ENCODE measurements at places on chromosomes 12 and 14.
A peak's percentile ranks its signal among the peaks of the same experiment; 100 is the strongest.

DNA sequence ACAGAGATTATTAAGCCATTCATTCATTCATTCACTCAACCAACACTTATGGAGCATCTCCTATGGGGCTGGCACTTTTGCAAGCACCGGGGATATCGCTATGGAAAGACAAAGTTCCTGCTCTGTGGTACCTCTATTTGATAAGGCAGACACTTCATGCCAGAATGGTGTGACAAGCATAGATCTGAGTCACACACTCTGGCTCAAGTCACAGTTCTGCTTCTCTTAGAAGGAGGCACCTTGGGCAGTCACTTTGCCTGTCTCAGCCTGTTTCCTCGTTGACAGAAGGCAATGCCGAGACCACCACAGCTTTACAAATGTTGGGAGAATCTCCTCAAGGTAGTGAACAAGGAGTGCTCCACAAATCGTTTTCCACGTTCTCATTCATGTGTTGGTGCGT, 205.2 kb downstream of the SLC41A2 start:
- no peak for ATAC-seq

GRCh38 chr12:52027085-52027843, 20.5 kb downstream of the TAMALIN start:
- ATAC-seq, result no peak

- no peak for ATAC-seq
Measured at GRCh38 chr14:92937051-92937937, 14.3 kb downstream of the CHGA start.

- no peak for ATAC-seq
Measured at GRCh38 chr12:93279565-93280412, 97.9 kb upstream of the NUDT4 start.

- no peak for ATAC-seq
Measured at GRCh38 chr12:20424841-20425240, 56.5 kb downstream of the PDE3A start.

DNA sequence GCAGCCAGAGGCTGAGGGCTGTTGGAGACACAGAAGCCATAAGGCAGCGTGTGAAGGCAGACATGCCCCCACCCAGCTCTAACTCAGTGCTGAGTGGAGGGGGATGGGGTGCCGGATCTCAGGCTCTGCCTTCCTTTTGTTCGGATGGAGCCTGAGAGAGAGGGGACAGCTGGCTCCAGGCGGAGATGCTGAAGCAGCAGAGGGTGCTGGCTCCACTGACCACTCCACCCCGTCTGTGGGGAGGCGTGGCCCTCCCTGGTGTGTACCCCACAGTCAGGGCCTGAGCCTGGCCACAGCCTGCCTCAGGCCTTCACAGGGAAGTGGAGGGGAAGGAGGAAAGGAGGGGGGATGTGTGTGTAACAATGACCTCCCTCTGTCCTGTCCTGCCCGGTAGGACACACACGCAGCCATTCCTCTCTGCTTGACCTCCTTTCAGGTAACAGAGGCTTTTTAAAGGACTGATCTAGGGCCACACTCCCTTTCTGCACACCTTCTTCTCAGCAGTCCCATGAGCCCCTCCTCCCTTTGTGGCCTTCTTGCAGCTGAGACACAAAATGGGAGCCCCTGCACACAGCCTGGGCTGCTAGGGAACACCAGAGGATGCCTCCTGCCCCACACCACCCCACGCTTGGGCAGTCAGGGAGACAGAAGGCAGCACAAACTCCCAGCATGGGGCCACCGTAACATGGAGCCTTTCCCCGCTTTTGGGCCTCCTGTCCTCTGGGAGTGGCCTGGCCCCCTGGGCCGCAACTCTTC, 9.6 kb upstream of the ENDOU start:
- ATAC-seq, result no peak

GRCh38 chr12:11697131-11697530, 47.7 kb downstream of the ETV6 start:
- no peak for ATAC-seq

GRCh38 chr12:19171731-19172130, 42.2 kb downstream of the PLEKHA5 start:
- ATAC-seq, result no peak

DNA sequence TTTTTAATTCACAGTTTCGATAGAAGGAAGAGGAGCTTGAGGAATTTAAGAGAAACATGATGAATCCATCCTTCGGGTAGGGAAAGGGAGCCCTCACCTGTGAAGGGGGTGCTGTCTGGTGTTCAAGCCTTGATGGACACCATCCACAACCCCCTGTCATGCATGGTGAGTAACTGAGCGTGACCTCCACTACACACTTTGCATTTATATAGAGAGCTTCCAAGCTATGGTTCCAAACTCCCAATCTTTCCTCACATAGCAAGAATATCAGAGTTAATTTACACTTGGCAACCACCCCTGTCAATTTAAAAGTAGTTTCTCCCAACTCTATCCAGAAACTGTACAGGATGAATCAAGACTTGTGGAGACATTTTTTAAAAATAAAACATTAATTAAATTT, 13.1 kb upstream of the NID2 start:
- ATAC-seq, result no peak

GRCh38 chr14:50520947-50521815, 11.2 kb downstream of the MAP4K5 start:
- ATAC-seq, result peak; percentile 36

GRCh38 chr12:6464531-6464930, 5.9 kb downstream of the VAMP1 start:
- no peak for ATAC-seq

GRCh38 chr14:36442824-36443241, 77.2 kb downstream of the NKX2-1 start:
- ATAC-seq, result no peak

- no peak for ATAC-seq
Measured at GRCh38 chr12:16458521-16459078, 111.2 kb downstream of the MGST1 start.

DNA sequence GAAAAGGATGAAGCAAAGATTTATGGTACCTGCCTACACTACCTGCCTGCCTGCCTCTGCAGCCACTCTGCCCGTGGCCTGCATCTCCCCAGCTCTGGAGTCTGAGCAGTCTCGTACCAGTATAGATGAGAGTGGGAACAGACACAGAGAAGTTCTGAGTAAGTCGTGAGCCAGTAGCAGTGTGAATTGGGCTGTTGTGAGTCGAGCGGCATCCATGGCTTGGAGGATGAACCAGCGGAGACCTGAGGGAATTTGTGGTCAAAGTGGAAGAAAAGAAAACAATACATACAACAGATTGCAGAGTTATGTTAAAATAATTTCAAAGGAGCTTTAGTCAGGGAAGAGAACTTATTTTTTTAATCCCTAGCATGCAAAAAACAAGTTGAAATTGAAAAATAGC, 25.3 kb downstream of the C2CD5 start:
- no peak for ATAC-seq

- ATAC-seq, result no peak
Measured at GRCh38 chr12:103557628-103558010, 29.5 kb upstream of the STAB2 start.

DNA sequence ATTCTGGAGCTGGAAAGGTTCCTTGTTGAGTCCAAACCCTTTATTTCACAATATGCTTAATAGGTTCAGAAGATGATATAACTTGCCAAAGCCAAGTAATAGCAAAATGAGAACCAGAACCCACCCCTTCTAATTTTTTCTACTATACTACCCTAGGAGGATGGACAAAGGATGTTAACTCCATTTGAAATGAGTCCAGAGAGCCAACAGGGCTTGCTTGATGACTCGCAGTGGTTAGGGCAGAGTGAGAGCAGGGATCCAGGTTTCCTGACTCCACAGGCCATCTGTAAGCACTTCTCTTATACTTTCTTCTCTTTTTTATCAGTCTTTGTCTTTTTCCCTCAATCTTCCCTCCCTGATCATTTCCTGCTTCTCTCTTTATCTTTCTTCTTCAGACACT, 668.1 kb downstream of the MED13L start:
- no peak for ATAC-seq

DNA sequence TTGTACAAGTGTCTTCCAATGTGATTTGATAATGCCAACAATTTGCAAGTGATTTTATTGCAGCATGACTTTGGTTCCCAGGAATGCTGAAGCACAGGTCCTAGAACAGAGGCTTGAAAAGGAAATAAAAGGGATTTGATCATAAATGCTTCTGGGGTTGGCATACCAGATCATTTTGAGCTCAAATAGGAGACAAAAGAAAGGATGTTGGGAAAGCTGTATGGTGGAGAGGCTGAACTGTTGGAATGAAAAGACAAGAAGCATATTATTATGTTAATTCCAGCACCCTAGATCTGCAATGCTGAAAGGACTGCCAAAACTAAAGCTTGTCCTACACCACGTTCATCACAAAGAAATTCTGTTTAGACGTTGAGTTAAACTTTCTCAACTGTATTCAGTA, 143.1 kb downstream of the BICD1 start:
- no peak for ATAC-seq

GRCh38 chr12:15322164-15323061, at the start of gene PTPRO:
Gene PTPRO (plus strand): TSS chr12:15322508.
- peak; percentile 85 for ATAC-seq

DNA sequence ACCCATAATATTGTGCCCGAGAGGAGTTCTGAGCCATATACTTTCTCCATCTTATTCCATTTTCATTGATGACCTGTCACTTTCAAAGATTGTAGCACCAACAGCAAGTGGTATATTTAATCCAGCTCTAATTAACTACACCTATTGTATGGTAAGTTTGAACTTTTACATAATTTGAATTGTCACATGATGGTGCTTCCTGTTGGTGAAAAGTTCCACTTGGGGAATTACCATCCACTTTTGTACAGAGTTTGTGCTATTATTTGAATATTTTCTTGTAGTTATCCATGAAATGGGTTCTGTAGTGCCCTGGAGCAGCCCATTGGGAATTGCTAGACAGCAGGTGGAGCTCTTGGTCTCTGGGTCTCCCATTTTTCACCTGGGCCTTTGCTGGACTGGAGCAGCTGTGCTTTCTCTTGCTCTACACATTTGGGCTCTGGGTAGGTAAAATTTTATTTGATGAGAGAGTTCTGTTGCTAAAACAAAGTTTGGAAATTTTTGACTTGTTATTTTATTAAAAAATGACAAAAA, 3.0 kb downstream of the SMCO3 start:
- ATAC-seq, result no peak

DNA sequence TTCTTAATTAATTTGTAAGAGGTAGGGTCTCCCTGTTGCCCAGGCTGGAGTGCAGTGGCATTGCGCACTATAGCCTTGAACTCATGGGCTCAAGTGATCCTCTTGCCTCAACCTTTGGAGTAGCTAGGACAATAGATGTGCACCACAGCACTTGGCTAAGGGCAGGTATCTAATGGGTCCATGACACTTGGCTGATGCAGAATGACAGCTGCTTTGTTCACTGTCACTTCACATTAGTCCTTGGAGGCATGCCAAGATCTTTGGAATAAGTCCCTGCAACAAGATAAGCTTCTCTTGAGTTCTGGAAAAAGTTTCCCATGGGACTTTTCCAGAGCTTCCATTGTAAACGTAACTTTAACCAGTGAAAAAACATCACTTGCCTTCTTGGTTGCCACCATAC, 23.4 kb downstream of the COQ6 start:
- ATAC-seq, result no peak

GRCh38 chr14:91277546-91278382, 33.3 kb upstream of the GPR68 start:
- ATAC-seq, result no peak

DNA sequence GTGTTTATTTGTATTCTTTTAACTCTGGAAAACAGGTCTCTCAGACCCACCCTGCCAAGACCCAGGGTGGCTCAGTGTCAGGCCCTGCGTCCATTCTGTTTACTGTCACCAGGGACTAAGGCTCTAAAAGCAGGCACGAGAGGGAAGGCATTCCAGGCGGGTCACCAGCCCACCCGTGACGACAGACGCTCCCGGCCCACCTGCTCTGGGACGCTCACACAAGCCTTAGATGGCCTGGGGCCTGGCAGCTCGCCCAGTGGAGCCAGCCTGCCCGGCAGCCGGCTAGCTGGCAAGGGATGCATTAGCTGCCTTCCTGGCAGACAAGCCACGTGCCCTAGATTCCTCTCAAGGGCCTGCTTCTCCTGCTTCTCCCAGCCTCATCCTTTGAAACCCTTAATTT, 9.2 kb upstream of the NUAK1 start:
- ATAC-seq, result no peak

- ATAC-seq, result no peak
Measured at GRCh38 chr12:64611341-64612284, 1.3 kb downstream of the RASSF3 start.

GRCh38 chr12:116065606-116066005, 211.9 kb downstream of the MED13L start:
- ATAC-seq, result no peak

GRCh38 chr12:31620311-31620710, 29.4 kb upstream of the DENND5B start:
- ATAC-seq, result no peak

- no peak for ATAC-seq
Measured at GRCh38 chr14:72612041-72612440, 281.9 kb downstream of the DPF3 start.

- ATAC-seq, result no peak
Measured at GRCh38 chr12:92566448-92567019, 136.3 kb upstream of the PLEKHG7 start.

DNA sequence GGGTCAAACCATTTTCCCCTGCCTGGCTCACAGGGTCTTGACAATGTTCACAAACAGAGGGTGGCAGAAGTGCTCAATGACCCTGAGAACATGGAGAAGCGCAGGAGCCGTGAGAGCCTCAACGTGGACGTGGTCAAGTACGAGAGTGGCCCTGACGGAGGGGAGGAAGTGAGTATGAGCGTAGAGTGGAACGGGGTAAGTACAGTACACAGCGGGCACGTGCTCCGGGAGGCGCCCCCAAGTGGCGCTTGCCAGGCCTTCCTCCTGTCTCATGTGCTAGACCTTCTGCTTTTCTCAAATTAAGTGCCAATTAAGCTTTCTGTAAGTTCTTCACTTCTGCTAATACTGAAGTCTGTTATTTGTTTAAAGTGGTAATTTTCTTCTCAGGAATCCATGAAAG, 35.9 kb downstream of the XRCC3 start:
- ATAC-seq, result no peak

DNA sequence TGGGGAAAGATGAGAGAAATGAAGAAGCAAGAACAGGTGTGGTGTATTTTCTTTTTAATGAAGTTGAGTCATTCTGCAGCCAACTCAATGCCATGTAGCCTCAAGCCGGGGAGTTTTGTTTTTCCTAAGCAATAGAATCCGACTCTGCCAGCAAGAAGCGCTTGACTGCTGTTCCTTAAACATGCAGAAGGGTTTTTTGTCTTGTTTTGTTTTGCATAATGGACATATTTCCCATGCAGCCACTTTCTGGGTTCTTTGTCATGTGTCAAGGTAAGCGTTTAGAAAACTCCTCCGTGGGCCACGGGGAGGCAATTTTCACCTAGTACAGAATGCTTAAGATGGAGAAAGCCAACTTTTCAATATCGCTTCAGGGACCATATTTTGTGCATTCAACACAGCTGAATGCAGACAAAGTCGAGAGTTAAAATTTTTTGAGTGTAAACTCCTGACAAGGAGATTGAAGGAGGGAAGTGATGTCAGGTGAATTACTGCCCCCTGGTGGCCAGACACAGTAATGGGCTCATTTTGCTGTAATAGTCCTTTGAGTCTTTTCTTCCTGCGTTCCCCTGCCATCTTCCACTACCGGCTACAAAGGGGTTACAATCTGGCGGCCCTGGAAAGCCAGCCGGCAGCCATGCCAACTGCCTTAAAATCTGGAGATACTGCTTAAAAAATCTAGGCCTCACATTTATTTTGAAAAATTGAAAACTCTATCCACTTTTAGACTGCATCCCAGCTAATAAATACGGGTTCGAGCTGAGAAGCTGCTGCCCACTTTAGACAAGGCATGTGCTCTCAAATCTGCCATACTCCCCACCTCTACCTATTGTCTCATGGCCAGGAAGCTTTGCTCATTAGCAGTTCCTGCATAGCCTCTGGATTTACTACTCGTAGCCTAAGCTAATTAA, 3.2 kb upstream of the FICD start:
- ATAC-seq, result no peak

GRCh38 chr12:3034067-3034750, 43.0 kb upstream of the TSPAN9 start:
- peak; percentile 99 for ATAC-seq
